ENCODE measurements at places on chromosomes 6 and 20.

DNA sequence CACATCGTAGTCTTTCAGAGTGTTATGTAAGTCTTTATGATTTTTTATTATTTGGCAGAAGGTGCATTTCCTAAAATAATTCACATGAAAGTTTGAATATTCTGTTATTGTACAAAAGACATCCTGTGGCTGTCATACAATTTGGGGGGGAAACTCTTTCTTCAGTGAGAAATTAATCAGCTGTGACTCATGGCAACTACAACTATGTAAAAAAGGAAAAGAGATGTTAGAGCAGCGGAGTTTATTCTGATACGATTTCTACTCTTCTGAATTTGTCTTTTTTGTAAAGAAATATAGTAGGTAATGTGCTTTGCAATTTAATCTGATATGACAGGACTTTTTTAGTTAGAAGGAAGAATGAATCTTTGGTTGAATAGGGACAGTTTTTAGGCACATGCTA lies 14.2 kb downstream of the COL19A1 start:
- ATAC-seq = no peak

GRCh38 chr6:150368762-150369161 lies at the start of gene IYD:
Gene IYD, plus strand, starts transcription at chr6:150369012. Its CDS starts 20 bp downstream, at chr6:150369032.
- no peak for ATAC-seq

DNA sequence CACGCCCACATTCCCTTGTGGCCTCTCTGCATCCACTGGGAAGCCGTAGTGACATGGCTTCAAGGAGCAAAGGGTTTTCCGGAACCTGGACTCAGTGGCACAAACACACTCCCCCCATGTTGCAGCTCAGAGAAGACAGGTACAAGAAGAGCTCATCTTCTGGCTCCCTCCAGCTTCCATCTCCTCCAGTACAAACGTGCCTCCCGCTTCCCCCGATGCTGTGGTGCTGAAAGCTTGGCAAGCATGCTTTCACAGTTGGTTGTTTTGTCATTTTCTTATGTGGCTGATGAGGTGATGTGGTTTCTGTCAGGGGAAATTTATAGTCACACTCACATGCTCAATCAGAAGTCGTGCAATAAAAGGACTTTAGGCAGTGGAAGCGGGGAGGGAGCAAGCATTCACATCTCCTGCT lies 258.5 kb downstream of the KIF16B start:
- ATAC-seq = peak; percentile 79

DNA sequence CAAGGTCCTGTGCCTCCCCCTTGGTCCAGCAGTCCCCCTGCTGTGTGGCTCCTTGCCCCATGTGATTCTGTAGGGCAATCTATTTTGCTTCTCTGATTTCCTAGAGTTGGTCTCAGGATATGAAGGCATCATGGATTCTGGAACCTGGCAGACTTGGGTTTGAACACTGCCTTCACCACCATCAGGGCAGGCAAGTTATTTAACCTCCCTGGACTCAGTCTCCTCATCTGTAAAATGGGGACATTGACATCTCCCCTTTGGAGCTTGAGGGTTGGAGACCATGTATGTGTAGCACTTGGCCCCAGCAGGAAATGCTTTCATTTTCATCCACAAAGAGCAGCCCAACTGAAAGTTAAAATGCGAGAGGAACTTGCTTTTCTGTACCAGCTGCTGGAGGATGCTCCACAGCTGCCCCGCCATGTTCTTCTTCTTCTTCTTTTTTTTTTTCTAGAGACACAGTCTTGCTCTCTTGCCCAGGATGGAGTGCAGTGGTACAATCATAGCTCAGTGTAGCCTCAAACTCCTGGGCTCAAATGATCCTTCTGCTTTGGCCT lies 6.7 kb downstream of the TOX2 start:
- ATAC-seq = no peak

DNA sequence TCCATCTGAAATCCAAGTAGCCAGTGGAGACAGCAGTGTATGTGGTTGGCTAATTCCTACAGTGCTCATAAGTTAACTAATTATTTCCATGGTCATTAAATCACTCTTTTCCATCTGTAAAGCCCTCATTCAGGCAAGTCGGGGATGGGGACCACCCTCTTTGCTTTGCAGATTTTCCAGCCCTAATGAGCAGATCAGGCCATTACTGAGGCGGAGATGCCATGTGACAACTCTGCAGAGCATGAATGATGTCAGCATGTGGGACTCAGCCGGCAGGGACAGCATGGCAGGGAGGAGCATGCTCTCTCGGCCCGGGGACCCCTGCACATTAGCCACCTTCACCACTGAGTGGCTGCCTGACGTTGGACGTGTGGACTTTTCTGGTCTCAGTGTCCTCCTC lies 623.3 kb upstream of the CDH4 start:
- peak; percentile 88 for ATAC-seq

All from motor neuron (in vitro differentiated cells).